ENCODE measurements at places on chromosomes 7 and 10.
A peak's percentile ranks its signal among the peaks of the same experiment; 100 is the strongest.

GRCh38 chr7:40711706-40712105 is 576.9 kb downstream of the SUGCT start:
- DNase-seq, result no peak

DNA sequence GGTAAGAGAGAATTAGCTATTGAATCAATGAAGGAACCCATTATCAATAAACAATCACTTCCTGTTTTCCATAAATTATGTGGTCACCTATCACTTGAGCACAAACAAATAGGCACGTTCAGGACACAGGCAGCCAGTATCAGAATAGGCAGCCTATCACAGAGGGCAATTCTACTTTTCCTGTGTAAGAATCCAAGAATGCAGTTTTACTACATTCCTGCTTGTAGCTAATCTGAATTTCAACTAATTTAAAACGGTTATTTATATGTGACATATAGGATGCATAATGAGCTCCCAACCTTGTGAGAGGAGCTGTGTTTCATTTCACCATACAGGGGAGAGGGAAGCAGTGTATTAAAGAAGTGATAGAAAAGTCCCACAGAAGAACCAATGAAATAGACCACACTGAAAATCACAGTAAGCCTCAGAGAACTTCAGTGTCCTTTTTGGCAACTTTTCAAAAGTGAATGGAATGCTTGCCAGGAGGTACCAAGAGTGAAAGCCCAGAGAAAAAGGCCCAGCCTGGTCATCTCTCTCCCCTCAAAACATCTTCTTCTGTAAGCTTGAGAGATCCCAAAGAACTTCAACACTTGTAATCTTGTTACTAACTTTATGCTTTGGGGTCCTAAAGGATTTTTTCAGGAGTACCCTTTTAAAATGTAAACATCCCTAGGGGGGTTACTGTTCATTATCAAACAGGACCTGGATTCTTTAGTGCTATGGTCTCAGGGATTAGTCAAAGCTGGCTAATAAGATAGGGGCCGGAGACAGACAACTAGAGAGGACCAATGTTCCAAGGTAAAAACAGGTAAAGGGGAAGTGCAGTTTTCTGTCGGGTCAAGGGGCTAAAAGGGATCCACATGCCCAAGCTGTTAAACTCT is 1.3 kb downstream of the IMMP2L start:
- peak; percentile 46 for DNase-seq

DNA sequence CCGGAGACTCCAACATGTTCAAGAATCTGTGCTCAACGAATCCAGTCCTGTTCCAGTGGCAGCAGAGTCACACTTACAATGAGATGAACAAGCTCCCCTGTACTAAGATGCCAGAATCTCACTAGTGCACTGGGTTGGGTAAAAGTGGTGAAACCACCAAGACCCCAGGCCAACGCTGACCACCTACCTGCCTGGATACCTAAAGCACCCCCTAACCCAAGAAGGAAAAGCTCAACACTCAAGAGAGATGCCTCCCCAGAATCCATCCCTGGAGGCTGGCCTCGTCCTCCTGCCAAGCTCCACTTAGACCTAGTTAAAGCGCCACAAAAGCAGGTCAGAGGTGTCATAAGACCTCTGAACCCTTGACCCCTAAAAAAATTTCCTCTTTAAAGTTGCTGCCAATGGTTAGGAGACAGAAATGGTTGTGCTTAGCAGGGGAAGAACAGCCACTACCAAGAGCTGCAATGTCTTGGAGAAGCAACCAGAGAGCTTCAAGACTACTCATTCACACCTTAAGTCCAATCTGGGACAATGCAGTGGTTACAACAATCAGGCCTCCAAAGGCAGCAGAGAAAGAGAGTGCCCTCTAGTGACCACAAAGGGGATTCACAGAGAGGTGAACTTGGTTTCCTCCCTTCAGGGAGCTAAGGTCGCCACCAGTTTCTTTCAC is 94.6 kb upstream of the MACROH2A2 start:
- DNase-seq, result peak; percentile 67

GRCh38 chr7:66522518-66522917 is 106.2 kb upstream of the KCTD7 start:
- no peak for DNase-seq

- no peak for DNase-seq
These were observed 21.9 kb downstream of the NAPEPLD start for GRCh38 chr7:103127006-103127405.

DNA sequence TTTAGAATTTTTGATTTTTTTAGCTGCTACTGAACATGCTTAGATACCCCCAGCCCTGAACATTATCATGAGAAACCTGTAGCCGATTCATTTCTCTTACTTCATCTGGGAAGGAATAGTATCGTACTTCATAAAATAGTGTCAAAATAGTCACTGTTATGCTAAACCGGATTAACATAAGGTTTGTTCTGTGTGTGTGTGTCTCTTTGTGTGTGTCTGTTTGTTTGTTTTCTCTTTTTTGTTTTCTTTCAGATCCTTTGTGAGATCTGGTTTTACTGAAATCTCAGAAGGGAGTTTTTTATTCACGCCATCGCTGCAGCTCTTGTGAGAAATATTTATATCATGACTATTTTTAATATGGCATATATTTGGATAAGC is 761 bp downstream of the LGI1 start:
- DNase-seq, result no peak

DNA sequence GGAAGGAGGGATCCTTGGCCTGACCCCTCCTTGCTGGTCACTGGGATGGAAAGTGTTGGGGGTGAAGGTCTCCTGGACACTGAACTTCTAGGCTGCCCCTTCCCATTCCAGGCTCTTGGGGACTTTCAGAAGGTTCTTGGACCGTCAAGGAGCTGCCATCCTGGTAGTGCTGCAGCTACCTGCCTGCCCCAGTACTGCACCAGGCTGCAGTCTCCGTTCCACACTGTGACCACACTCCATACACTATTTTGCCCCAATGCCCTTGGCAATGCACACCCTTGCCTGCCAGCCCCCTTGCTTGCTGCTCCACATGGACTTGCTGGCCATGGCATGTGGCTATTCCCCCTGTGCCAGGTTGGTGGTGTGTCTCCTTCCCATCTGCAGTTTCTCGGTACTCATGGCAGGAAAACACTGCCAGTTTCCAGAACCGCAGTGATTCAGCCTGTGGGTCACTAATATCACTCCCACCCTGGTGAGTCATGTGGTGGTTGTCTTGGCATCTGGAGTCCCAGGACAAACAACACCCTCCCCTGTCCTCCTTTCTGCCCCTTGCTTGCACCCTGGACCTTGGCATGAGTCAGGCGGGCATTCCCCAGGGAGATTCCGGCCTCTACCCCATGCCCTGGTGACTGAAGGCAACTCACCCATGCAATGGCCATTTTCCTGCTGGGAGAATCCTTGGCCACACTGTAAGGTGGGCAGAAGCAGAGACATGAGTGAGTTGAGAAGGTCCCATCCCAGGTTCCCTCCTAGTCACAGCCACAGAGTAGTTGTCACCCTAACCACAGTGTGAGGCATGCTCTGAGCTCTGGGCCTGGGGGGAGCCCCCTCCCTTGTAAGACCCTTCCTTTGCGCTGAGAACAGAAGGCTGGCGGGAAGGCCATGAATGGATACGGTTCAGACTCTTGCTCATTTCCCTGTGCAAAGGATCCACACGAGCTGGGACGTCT is 32.8 kb downstream of the GOLGA7B start:
- no peak for DNase-seq

DNA sequence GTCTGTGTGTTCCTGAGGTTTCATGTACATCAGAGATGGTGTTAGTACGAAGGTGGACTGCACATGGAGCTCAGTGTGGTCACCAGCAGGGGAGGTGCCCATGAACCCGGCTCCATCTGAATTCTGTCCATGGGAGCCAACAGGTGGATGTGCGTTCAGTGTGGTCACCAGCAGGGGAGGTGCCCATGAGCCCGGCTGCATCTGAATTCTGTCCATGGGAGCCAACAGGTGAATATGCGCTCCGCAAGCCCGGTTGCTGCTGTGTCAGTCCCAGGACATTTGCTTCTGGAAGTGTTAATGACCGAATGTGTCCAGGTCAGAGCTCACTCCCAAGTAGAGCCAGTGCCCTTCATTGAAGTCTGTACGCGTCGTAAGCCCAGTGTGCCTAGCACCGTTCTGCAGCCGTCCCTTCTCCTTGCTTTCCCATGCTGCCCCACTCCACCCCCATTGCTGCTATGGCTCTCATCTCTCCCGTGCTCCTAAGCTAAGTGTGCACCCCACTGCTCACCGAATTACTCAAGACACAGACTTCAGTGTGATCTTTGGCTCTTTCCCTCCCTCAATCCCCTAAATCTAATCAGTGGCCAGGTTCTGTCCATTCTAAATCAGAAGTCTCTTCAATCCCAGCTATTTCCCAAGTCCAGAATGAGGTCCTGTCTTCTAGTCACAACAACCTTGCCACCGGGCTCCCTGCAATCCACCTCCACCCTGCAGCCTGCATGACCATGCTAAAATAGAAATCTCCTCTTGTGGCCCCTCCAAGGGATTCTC is 352.4 kb downstream of the TCERG1L start:
- no peak for DNase-seq

DNA sequence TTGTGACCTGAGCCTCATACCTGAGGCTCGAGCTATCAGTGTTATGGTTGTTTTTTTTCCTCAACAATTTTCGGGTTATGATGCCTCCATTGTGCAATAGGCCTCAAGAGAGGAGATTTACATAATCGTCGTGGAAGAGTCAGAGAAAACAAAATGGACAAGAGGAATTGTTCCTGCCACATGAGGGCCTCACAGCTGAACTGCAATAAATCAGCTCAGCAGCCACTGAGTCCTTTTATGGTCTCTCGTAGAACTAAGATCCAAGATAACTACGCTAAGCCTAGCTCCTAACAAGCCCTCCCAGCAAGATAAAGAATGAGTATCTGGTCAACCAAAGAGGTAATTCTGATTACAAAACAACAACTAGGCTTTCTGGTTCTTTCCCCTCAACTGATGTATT is 336.8 kb downstream of the WDR11 start:
- peak; percentile 8 for DNase-seq

GRCh38 chr7:35037211-35037525 is at the start of gene DPY19L1:
TSS of gene DPY19L1 (minus strand) at chr7:35037485. CDS start at chr7:35037394, 91 bp downstream.
- DNase-seq, result no peak

DNA sequence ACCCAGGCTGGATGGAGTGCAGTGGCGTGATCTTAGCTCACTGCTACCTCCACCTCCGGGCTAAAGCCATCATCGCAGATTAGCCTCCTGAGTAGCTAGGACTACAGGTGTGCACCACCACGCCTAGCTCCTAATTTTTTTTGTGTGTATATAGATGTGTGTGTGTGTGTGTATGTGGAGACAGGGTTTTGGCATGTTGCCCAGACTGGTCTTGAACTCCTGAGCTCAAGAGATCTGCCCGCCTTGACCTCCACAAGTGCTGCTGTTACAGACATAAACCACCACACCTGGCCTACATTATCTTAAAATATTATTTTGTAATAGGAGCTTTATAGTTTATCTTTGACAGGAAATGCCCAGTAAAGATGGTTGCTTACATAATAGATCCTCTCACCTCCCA is 25.0 kb downstream of the FOXP2 start:
- DNase-seq, result no peak

DNA sequence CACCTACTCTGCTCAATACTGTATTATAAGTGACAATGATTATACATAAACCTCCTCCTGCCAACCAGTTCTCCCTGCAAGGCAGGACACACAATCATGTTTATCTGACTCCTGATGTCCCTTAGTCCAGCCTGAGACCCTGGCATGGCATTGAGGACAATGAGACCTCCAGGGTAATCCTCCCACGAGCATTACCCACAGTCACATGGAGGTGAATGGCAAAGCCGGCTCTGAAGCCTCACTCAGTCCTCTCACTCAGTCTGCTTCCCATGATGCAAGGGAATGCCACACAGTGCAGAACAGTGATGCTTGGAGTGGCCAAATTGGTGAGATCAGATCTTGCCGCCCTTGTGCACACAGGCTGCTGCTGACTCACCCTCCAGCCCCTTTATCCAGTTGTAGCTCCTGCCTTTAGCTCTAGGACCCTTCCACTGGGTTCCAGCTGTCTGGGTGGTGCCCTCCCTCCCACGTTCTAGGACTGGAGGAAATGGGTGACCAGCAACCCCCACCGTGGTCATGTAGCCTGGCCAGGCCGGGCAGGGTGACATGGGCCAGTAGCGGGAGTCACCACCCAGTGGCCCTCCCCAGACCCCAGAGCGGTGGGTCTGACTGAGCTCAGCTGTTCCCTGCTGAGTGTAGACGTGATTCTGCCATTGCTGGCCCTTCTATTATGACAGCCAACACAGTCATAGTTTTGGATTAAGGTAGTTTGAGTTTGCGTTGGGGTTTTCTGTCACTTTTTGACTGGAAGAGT is 5.5 kb upstream of the ADCY1 start:
- DNase-seq, result no peak

- no peak for DNase-seq
These were observed 311.7 kb downstream of the GATA3 start for GRCh38 chr10:8365935-8366911.

DNA sequence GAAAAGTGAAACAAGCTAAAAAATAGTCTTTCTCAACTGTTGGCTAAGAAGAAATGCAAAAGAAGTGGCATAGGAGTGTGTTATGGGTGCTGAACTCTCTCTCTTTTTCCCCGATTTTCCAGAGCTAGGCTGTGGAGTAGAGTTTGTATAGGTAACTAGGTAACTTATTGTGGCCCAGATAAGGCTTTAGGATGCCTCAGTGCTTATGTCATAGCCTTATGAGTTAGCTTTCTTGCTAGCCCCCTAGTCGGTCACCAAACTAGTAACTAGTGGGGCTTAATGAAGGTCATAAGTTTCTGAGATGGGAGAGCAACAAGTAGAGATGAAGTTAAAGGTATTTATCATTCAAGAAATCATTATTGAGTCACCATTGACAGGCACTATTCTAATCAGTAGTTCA is 32.4 kb downstream of the BPGM start:
- no peak for DNase-seq

- DNase-seq, result peak; percentile 47
These were observed 5.7 kb upstream of the TIAL1 start for GRCh38 chr10:119602241-119603095.

- DNase-seq, result no peak
These were observed 81.8 kb downstream of the SPAG6 start for GRCh38 chr10:22427101-22427500.

- no peak for DNase-seq
These were observed 16.5 kb upstream of the TLX1 start for GRCh38 chr10:101114646-101115045.

DNA sequence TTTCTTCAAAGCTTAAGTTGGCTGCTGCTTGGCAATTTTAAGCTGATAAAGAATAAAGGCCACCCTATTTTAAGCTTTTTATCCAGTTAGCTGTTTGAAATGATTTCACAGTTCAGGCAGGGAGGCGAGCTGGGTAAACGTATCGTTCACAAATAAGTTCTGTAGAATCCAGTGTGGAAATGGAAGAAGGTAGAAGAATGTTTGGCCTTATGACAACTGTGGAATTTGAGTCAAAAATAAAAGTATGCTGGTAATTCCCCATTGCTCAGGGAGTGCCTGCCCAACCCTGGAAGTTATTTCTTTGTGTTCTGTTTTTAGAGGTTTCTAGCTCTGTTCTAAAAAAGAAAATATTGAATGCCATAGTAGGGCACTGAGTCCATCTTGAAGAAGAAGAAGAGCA is 113.1 kb downstream of the ARL4A start:
- DNase-seq, result no peak

GRCh38 chr7:35365523-35365922 is 111.6 kb upstream of the TBX20 start:
- DNase-seq, result no peak

- peak; percentile 95 for DNase-seq
These were observed 875 bp upstream of the DDIT4 start for GRCh38 chr10:72272689-72273409.

Measured in cerebellar cortex (tissue), 1 donor.